Left renal pelvis (tissue), 4 donors: ENCODE measurements at places on chromosomes 3 and 15. TPM values are rescaled to one million over a fixed set of nuclear protein-coding genes. Genes with fewer than 3 reads are reported as not detected.

SLC28A1 gene
- 6.1 TPM for polyA plus RNA-seq

SCAANT1 gene
- 1.2 TPM for polyA plus RNA-seq

IL16 gene
- polyA plus RNA-seq, result 5.0 TPM

PRSS50 gene
- 1.2 TPM for polyA plus RNA-seq

AMIGO3 gene
- 0.83 TPM for polyA plus RNA-seq

TMEM207 gene
- 22.1 TPM for polyA plus RNA-seq
